ENCODE measurements at places on chromosomes 5 and 9.
A peak's percentile ranks its signal among the peaks of the same experiment; 100 is the strongest.

DNA sequence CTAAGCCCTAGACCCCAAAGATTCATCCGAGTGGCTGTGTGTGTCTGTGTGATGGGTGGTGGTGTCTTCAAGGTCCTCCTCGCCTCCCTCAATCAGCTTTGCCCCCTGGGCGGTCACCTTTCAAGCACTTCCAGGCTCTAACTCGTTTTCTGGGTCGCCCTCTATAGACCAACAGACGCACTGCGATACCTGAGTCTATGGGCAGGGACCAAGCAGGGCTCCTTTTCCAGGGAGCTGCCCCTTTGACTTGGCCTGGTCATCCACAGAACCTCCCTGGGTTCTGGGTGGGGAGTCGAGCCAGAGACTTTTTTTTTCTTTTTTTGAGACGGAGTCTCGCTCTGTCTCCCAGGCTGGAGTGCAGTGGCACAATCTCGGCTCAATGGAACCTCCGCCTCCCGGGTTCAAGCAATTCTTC lies 1.1 kb downstream of the SLC27A4 start:
- DNase-seq, result peak; percentile 32

- DNase-seq, result no peak
Observed at GRCh38 chr5:125870256-125870655, 553.0 kb upstream of the GRAMD2B start.

DNA sequence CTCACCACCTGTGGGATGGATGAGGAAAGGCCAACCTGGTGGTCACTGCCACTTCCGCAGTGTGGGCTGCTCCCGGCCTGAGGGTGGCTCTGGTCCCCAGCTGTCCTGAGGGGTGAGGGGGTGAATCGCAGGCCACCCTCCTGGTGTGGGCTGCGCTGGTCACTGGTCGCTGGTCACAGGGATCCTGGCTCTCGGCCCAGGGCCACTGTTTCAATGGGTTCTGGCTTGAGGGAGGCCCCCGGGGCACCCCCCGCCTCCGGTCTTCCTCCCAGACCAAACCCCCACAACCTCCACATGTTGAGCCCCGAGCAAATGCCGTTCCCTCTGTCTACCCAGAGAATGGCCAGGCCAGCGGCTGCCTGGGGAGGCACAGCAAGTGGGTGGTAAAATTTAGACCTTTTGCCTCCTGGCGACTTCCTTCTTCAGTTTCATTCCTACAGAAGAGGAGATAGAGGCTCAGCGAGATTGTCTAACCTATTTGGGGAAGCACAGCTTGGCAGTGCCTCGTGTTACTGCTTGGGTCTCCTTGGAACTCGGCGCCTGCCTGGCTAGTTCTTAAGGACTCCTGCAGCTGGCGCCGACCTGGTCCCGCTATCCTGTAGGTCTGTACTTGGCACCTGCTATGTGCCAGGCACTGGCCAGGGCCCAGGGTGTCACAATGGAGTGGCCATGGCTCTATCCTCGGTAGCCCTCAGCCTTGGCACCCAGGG lies 48.2 kb downstream of the RXRA start:
- DNase-seq, result no peak

GRCh38 chr5:173474881-173475287 lies 141.6 kb downstream of the BOD1 start:
- no peak for DNase-seq

DNA sequence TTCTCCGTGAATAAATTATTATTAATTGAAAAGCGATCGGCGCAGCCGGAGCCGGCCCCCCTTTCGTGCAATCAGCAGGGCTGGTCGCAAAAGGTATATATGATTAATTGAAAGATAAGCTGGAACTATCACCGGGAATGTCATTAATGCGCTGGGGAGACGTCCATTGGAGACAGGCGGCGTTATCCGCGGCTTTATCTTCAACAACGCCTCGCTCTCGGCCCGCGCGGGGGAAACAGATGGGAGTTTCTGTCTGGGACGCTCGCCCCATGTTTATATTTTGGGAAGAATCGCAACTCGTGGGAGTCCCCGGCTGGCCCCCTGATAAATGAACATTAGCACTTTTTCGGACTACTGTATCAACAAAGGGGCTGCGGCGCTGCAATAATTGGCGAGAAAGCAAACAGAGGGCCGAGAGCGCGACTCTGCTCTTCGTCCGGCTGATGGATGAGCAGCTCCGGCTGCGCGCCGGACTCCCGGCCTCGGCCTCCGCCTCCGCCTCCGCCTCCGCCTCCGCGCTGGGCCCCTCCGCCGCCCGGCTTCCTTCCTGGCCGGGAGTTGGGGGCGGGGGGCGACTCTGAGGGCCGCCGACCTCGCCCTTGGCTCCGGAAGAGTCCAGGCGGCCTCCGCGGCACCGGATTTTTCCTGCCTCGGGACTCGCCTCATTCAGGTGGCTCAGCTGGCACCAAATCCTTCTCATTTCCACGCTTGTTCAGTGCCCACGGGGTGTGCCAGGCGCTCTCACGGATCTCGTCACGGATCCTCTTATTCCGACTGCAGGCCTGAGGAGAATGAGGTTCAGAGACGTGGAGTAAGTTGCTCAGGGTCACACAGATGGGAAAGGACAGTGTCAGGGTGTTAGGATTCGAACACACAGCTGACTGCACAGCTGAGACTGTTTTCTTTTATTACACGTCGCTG lies 3.6 kb upstream of the NKX2-5 start:
- DNase-seq, result no peak

DNA sequence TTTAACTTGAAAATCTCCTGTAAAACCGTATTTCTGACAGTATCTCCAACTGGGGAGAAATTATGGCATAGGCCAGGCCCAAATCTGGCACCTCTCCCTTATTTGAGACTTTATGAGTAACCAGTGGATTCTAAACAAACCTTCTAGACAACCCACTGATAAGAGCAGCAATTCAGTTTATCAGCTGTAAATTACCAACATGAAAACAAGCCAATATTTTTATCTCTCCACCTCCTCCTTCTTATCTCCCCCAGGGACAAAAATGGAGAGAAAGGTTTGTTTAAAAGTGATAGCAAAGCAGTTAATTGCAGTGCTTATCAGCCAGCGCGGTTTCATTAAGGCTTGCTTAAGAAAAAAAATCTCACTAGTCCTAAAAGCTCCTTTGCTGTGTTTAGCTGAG lies 53.8 kb downstream of the KCNV2 start:
- DNase-seq, result no peak

GRCh38 chr5:7074176-7074575 lies 321.8 kb upstream of the ADCY2 start:
- no peak for DNase-seq

DNA sequence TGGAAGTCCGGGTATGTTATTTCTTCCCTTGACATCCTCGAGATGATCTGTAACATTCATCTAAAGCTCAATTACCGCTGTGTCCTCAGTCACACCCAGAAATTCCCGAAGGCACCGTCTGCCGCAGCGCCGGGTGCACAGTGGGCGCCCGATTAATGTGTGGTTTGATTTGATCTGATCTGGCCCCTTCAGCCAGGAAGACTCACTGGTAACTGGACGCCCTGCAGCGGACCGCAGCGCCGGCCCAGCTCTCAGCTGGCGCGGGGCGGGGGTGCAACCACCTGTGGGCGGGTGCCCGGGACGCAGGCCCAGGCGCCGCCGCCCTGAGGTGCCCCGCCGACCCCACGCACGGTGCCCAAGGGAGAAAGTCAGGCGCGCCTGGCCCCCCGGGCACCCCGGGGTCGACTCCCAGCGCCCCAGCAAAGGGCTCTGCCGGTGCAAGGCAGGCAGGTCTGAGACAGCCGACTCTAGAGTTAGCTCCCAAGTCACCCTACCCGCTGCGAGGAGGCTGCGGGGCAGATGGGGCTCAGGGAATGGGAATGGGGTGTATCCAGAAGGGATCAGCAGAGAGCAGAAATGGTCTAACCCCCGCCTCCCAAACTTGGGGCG lies 1.7 kb downstream of the EPB41L4B start:
- DNase-seq, result no peak

DNA sequence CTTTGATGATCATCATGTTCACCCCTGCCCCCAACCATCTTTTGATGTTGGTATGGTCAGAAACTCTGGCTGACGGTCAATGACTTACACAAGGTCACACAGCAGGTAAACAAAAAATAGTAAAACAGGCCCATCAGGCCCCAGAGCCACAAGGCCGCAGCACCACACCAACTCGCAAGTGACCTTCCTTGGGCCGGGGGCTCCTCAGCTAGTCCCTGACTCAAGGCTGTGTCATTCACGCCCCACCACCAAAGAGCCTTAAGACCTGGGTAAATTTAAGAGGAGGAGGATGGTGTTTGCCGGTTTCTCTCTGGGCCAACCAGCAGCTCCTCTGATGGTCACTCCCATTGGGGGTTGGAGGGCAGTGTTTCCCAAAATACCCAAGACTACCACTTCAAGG lies 55.8 kb downstream of the PSMB7 start:
- DNase-seq, result no peak

- no peak for DNase-seq
Observed at GRCh38 chr5:178145965-178146820, 7.5 kb downstream of the NHP2 start.

GRCh38 chr9:118457171-118458000 lies 753.2 kb downstream of the TLR4 start:
- DNase-seq, result no peak

- DNase-seq, result no peak
Observed at GRCh38 chr5:138282920-138283742, 8.7 kb upstream of the GFRA3 start.

DNA sequence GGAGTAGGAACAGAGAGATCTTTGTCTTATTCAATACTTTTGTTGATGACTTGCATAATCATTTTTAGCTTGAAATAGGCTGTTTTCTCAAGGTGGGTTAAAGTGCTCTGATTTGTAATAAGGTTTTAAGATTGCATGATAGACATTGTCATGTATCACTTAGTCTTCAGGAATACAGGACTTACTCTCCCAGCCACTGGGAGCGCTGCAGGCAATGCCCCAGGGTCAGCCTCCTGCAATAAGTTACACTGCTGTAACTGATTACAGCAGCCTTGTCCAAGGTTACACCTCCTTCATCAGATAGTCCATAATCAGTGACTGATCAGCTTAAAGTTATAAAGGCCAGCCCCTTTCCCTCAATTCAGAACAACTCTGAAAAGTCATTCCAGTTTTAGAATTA lies 218.6 kb downstream of the ESM1 start:
- no peak for DNase-seq

DNA sequence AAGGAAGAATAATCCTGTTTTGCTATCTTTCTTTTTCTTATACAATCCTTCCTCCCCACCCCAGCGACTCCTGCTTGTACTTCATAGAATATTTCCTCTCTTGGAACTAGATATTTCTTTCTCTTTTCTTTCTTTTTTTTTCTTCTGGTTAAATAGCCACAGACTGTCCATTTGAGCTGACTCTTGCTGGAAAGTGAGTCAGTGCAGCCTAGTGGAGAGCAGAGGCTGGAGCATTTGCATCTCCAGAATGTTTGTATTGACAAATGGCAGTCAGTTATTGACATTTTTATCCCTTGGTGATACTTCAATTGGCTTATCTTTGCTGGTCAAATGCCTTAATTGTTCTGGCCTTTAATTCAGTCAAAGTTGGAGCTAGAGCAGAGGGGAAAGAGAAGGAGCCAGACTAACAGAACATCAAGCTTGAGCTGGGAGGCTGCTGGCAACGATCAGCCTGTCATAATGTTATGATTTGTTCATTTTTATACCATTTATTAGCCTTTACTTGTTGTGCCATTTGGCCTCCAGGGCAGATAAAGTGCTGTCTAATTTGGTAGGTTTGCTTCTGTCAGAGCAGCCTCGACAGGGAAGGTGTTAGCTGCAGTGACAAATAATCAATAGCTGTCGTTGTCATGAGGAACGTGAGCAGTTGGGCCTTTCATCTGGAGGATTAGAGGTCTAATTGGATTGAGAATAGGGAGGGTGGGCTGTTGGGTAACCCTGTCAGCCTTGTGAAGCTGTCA lies 69.0 kb downstream of the INVS start:
- no peak for DNase-seq

DNA sequence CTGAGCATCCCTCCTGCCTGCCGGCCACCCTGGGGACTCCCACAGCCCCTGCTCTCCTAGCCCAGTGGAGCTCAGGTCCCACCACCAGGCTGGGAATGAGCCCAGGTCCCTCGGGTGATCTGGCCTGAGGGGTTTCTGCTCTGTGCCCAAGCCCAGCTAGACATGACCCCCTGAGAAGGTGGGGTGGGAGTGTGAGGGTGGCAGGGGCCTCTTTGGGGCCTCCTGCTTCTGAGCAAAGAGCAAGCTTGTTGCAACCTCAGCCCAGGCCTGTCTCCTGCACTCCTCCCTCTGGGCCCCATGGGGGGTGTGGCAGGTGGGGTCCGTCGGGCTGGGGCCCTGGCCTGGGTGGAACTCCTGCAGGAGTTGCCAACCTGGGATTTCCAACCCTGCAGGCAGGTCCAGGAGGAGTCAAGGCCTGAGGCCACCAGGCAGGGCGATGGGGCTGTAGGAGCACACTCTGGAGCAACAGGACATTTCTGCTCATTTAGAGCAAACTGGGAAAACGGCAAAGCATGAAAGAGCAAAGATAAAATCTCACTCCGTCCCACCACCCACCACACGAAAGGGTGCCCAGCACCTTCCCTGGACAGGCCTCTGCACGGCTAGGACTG lies 11.4 kb upstream of the NRARP start:
- no peak for DNase-seq

DNA sequence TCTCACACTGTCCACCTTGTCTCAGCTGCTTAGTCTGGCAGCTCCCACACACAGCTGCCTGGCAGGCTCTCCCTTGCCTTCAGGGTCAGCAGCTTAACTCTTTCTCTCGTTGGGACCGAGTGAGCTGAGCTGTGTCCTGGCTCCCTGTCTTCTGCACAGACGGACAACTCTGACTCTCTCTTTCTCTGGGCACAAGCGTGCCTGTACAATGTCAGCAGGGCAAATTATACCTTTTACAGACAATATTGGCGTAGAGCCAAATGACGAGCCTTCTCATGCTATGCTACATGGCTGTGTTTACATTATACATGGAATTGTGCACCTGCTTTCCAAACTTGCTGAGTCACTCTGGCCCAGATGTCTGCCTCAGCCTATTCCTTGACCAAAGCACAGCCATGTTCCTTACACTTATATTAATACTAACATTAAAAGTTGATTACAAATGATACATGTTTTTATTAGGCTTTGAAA lies 188.6 kb downstream of the CYLC2 start:
- DNase-seq, result no peak

DNA sequence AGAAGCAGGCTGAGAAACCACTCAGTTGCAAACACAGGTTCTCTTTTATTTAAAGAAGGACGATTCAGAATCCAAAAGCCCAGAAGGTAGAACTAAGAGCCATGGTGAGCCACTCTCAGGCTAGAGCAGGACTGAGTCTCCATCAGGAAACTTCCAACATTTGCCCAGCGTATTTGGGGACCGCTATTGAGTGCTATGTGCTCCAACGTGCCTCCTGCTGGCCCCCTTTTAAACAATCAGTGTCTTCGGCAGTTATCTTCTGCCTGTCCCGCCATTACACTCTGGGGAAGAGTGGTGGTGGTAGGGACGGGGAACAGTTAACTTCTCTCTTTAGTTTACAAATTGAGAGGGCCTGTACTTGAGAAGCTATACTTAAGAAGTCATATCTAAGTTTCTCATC lies 78.1 kb downstream of the DENND1A start:
- no peak for DNase-seq

DNA sequence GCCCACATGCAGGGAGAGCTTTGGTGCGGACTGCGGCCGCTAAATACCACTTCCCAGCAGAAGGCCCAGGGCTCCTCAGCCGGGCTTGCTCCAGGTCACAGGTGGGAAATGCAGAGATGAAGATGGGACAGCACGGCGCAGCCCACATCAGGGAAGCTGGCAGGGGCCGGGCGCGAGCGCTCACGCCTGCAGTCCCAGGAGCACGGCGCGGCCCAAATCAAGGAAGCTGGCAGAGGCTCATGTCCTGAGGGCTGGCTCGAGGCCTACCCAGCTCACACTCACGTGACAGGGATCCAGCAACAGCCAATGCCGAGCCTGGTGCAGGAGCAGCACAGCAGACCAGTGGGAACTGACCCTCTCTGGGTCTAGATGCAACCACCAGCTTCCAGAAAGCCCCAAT lies 16.3 kb downstream of the LPCAT1 start:
- no peak for DNase-seq

All from DMS79 (cell line).